ENCODE measurements at places on chromosomes 2 and 18.

DNA sequence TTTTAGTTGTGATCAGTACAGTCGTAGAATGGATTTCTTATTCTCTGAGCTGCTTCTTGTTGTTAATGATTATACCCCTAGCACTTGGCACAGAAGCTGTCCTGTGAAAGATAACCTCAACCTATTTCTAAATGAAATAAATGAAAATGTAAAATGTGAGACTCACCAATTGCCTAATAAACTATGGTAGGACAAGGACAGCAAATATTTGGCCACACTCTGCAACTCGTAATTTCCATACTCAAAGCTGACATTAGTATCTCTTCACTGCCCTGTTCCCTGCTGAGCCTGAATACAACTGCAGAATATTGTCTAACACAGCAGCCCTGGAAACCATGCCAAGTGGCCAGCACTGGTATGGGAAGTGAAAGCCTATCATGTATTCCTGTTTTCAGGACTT is 34.5 kb downstream of the TMEM182 start:
- DNase-seq, result no peak

- no peak for DNase-seq
These were observed 273.8 kb downstream of the TRIB2 start for GRCh38 chr2:12990523-12990922.

- no peak for DNase-seq
These were observed 27.8 kb downstream of the ANKRD62 start for GRCh38 chr18:12121175-12122042.

DNA sequence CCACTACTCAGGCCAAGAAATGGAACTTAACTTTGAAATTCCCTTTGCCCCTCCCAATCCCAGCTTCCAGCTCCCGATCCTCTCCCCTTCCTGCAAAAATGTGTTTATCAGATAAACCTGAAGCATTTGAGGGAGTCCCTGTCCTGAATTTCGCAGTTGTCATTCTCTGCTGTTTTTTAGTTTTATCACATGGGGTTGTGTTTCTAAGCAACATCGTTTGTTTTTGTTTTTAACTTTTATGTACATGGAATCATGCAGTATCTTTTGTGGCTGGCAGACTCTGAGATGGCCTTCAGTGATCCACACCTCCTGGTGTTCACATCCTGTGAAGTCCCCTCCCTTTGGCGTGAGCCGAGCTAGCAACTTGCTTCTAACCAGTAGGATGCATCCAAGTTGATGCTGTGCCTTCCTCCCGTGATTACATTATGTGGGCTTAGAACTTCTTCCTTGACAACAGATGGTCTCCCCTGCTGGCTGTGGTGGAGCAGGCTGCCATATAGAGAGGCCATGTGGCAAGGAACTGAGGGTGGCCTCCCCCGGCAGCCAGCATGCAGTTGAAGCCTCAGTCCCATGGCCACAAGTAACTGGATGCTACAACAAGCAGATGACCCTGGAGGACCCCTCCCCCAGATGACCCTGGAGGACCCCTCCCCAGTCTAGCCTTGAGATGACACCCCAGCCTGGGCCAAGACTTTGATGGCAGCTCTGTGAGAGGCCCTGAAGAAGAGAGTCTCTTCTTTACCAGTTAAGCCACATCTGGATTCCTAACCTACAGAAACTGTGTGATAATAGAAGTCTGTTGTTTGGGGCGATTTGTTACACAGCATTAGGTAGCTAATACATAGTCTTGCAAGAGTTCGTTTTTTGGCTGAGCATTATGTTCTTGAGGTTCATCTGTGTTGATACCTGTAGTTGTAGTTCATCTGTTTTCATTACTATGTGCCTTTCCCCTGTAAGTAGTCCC is 27.7 kb downstream of the SH3BP4 start:
- DNase-seq, result no peak

DNA sequence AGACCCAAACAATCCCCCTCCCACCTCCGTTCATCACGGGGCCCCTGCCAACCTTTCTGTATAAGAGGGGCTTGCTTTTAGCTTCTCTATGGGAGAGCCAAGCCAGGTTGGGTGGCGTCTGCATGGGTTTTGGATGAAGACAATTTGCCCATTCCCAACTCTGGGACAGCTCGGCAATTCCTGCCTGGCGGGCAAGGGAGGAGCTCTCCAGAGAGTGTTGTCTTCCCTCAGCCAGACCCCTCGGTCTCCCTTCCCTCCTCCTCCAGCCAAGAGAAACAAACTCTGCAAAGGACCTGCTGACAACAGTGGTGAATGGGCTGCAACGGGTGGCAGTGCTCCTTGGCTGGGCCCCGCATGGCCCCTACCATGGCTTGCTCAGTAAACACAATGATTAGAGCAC is 267.2 kb upstream of the HDAC4 start:
- no peak for DNase-seq

DNA sequence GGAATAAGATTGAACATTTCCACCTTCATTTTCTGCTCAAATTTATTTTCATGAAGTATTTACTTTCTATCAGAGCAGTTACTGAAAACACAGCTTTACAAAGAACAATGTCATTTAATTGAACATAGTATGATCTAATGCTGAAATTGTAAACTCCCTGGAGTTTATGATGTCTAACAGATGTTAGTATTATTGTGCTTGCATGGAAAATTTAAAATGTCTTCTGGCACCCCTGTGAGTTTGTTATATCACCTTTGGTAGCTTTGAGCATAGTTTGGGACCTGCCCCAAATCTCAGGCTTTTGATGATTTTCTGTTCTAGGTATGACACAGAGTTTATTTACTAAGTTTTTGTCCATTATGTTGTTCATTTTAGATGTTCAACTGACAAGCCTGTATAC is 28.1 kb downstream of the FAM171B start:
- DNase-seq, result no peak

GRCh38 chr2:20985062-20985461 is 58.8 kb downstream of the APOB start:
- DNase-seq, result no peak

GRCh38 chr2:23618794-23619530 is 234.0 kb downstream of the KLHL29 start:
- no peak for DNase-seq

GRCh38 chr18:56565046-56565445 is 73.3 kb downstream of the TXNL1 start:
- DNase-seq, result no peak

GRCh38 chr18:78912844-78913243 is 66.8 kb upstream of the SALL3 start:
- DNase-seq, result no peak

DNA sequence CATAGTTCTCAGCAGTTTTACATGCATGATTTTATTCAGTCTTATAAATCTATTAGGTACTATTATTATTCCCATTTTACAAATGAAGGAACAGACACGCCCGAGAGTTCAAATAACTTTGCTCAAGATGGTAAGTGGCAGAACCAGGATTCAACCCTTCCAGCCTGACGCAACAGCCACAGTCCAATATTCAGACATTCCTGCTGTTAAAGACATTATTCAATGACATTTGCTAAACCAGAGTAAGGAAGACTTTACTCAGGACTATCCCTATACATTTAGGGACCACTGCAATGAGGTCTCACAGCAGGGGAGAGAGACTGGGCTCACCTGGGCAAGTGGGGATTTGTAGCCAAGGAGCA is 29.4 kb upstream of the IGFBP2 start:
- DNase-seq, result no peak

GRCh38 chr2:222711315-222711940 is 40.0 kb downstream of the MOGAT1 start:
- no peak for DNase-seq

DNA sequence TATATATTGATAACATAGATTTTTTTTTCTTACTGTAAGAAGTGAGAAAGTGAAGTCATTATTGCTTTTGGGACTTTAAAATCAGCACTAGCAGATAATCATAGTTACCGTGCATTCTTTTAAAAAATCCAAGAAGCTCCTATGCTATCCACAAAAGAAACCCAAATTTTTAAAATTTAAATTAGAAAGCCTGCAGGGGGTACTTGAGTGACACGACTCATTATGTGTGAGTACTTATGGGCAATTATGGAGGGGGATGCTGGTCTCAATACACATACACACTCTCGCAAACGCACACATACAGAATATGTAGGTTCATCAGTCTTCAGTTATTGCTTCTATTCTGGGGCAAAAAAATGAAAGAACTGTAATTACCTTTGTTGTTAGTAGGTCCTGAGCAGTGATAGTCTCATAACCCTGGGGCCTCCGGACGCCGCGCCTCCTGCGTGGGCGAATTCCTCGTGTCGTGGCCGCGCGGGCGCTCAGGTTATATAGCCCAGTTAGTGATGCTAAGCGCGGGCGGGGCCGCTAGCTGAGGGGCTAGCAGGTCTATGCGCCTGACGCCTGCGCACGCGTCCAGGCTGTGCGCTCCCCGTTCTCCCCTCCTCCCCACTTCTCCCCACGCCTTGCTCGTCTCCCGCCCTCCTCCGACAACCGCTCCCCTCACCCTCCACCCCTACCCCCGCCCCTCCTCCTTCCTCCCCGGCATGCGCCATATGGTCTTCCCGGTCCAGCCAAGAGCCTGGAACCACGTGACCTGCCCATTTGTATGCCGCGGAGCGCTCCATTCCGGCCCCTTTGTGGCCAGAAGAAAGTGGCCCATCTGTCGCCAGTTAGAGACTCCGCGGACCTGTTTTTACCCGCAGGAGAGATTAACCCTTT is at the start of gene NEUROD1:
TSS of gene NEUROD1 (minus strand) at position 463 of the 882 bp plus-strand sequence. CDS start 1,657 bp downstream, outside the sequence.
- DNase-seq, result peak; percentile 95
